Aorta (tissue), 5 donors: ENCODE measurements at places on chromosomes 5 and 9. TPM values are rescaled to one million over a fixed set of nuclear protein-coding genes. Genes with fewer than 3 reads are reported as not detected.

The TERT gene
- total RNA-seq = not detected

The WNT8A gene
- not detected for total RNA-seq

- H3K27me3 ChIP-seq = no peaks in the 10 kb centered on the region
- peak; percentile 82 for DNase-seq
- H3K36me3 ChIP-seq = no peaks in the 10 kb centered on the region
- H3K4me1 ChIP-seq = no peaks in the 10 kb centered on the region
- H3K27ac ChIP-seq = no peak overlapping the region
Observed at GRCh38 chr5:108418197-108418596, 36.3 kb upstream of the FBXL17 start.

The UBAP2 gene
- total RNA-seq = 30.5 TPM
